ENCODE measurements at places on chromosomes 12 and 14. TPM values are rescaled to one million over a fixed set of nuclear protein-coding genes. Genes with fewer than 3 reads are reported as not detected.

EAPP gene
- 43.0 TPM for total RNA-seq

C12orf54 gene
- total RNA-seq = not detected

NKX2-8 gene
- not detected for total RNA-seq

KRT4 gene
- total RNA-seq = 0.22 TPM

OLR1 gene
- 6.3 TPM for total RNA-seq

EP400 gene
- total RNA-seq = 9.6 TPM

RHEBL1 gene
- total RNA-seq = 0.86 TPM

OTX2 gene
- not detected for total RNA-seq

PIWIL1 gene
- not detected for total RNA-seq

Data from GM23248 (cell line).